ENCODE measurements at places on chromosomes 12 and 14.
A peak's percentile ranks its signal among the peaks of the same experiment; 100 is the strongest.

DNA sequence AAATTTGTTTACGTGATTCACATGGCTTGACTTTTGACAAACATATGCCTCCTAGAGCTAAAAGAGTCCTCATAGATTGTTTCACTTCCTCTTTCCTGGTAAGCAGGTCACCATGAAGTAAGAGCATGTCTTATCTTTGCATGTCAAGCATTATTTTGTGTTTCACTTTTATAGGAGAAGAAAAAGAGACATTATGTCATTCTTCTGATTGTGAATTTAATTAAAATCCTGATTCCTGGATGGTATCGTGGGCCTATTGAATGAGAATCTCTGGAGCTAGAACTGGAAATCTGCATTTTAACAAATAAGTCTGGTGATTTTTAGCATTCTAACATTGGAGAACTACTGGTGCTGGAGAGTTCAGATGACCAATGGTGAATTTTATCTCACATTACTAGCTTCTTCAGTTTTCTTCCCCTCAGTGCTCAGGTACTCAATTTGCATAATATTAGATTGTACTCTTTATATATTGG is 218.6 kb upstream of the ATP2B1 start:
- DNase-seq: no peak

GRCh38 chr12:44876544-44877410 is 662 bp upstream of the NELL2 start:
- DNase-seq: peak; percentile 8

GRCh38 chr12:39224971-39225370 is 217.9 kb downstream of the KIF21A start:
- peak; percentile 32 for DNase-seq

- DNase-seq: no peak
Observed at GRCh38 chr14:33805593-33805992, 145.3 kb downstream of the EGLN3 start.

- DNase-seq: peak; percentile 82
Observed at GRCh38 chr12:57865084-57865751, 18.7 kb upstream of the CTDSP2 start.

DNA sequence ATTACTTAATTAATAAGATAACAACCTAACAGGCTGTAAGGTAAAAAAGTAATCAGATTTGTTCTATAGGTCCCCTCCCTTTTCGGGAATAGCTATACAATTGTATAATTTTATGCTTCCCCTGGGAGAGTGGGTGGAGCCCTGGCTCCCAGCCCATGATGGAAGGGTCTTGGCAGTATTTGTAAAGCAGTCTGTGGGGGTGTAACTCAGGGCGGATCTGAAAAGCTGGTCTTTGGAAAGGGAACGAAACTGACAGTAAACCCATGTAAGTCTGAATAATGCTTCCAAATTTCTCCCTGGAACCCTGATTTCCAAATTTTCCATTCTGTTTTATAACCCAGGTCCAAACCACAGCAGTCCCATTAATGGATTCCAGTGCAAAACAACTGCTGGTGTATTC is 110.4 kb downstream of the DAD1 start:
- DNase-seq: no peak

DNA sequence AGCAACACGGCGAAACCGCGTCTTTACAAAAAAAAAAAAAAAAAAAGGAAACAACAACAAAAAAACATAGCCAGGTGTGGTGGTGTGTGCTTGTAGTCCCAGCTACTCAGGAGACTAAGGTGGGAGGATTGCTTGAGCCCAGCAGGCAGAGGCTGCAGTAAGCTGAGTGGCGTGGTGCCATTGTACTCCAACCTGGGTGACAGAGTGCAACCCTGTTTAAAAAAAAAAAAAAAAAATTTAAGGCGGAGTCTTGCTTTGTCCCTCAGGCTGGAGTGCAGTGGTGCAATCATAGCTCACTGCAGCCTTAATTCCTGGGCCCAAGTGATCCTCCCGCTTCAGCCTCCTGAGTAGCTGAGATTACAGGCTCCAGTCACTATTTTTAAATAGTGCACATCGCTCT is 18.2 kb upstream of the FIGNL2 start:
- no peak for DNase-seq

DNA sequence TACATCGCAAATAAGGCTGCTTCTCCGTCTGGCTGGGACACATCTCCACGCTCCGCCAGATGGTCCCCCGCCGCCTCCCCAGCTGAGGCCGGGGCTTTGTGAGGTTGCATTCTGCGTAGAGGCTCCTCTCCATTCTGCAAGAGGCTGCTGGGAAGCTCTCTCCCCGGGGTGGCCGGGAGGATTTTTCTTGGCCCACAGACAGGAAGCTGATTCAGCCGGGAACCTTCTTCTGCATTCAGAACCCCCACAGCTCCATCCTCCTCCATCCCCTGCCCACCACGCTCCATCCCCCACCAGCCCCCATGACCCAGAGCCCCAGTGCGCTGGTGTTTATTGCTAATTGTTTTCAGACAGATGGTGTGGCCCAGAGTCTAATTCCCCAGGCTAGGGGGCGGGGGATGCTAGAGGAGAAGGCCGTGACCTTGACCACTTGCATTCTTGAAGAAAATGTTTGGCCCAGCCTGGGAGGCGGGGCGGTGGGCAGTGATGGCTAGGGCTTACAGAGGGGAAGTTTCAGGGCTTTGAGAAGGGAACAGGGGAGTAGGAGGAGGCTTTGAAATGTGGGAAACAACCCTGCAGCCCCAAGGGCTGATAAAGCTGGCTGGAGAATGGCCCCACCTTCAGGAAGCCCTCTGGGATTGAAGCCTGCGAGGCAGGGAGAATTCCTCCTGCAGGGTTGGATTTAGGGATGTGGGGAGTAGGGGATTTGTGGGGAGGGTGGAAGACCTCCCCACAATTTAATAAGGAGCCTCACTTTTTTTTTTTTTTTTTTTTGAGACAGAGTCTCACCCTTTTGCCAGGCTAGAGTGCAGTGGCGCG is 88.5 kb upstream of the NCOR2 start:
- DNase-seq: peak; percentile 98

DNA sequence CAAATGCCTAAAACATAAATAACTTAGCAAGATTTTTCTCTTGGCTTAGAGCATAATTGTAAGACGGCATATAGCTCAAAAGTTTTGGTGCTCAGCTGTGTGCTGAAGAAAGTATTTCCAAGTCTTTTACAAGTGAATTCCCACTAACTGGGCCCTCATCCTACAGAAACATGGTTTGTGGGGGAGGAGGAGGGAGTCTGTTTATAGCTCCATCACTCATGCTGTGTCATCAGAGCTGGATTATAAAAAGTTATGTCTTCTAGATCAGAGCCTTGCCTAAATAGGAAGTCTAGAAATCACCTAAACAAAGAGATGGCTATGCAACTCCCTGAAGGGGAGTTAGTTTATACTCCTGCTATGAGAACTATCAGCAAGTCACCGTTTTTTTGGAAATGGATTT is 65.9 kb upstream of the OTOGL start:
- peak; percentile 91 for DNase-seq

DNA sequence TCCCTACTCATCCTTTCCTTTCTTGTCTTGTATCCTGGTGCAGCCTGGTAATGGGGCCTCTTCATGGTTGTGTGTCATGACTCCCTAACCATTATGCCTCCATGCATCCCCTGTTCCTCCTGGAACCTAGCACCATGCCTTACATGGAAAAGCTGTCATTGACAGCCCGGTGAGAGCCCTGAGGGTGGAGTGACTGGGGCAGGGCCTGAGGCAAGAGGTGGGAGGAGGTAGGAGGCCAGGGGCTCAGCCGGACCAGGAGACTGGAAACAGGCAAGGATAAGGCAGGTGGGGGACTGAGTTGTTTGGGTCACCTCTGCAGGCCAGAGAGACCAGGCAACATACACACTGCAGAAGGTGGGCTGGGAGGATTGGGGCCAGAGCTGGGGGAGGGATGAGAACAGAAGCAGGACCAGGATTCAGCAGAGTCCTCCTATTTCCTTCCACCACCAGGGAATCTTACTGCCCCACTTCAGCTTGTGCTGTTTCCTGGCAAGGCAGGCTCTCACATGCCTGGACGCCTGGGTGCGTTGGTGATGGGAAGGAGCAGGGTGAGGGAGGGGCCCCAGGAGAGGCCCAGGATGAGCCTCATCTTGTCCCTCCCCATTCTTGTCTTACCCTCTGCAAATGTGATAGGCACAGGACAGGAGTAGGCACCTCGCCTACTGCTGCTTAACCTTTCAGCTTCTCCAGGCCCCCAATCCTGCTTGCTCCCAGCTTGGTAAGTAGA is at the start of gene LTB4R2:
TSS of gene LTB4R2 (plus strand) at position 603 of the 727 bp plus-strand sequence. CDS start 525 bp downstream, outside the sequence.
- DNase-seq: no peak

GRCh38 chr14:39860596-39861228 is 428.5 kb upstream of the FBXO33 start:
- DNase-seq: no peak

DNA sequence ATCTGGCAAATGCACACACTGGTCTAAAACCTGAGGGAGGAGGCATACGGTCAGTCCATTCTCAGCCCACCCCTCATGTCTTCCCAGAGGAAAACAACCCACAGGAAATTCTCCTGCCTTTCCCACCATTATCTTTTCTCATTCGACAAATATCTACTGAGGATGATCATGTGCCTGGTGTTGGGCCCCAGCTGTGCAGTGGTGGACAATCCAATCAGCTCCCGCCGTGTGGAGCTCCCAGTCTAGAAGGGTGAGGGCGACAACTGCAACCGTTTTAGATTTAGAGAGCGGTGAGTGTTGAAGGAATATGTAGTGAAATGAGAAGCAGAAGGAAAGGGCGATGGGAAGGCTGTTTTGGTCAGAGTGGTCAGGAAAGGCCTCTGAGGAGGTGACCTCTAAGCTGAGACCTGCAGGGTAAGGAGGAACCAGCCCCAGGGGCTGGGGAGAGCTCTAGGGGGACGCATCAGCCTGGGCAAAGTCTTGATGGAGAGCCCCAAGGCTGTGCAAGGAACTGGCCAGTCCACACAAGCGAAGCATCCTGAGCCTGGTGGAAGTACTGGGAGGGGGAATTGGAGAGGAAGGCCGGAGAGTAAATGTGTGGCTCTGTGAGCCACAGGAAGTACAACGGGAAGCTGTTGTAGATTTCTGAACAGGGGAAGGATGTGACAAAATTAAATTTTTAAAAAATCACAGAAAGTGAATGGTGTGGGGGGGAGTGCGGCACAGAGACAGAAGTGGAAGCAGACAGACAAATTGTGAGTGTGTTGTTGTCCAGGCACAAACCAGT is 192.8 kb downstream of the NTF3 start:
- no peak for DNase-seq

- DNase-seq: peak; percentile 81
Observed at GRCh38 chr12:116540622-116541152, 18.5 kb upstream of the MAP1LC3B2 start.

- DNase-seq: peak; percentile 97
Observed at GRCh38 chr14:20613094-20614037, 22.2 kb upstream of the RNASE12 start.

GRCh38 chr12:119592232-119592631 is 1.3 kb upstream of the TMEM233 start:
- DNase-seq: no peak

DNA sequence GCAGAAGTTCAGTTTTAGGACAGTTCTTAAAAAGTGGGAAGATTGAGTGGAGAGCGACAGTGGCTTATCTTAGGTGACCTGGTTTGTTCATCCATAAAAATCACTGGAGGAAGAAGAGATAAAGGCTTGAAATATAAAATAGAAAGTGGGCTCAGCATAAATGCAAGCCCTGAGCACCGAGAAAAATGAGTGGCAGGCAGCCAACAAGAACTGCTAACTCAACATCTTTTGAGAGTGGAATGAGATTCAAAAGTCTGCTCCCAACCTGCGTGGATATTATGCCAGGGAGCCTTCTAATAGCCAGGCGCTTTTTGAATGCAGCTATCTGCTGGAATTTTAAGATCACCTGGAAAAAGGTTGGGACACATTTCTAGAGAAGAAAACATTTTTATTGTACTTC is 666.5 kb downstream of the FLRT2 start:
- DNase-seq: no peak

- no peak for DNase-seq
Observed at GRCh38 chr14:102408724-102409123, 46.0 kb downstream of the TECPR2 start.

DNA sequence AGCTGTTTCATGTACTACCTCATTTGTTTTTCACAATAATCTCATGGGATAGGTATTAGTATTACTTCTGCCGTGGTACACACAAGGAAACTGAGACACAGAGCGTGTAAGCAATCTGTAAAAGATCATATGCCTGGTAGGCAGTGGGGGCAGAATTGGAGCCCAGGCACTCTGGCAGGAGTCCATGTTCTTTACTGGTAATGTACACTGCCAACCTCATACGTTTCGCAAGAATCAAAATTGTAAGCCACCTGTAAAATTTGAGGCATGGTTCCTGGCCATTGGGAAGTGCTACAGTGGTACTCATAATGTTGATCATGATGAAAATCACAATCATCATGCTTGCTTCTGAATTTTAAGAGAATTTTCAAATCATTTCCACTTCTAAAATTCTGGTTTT is 40.7 kb downstream of the TMTC1 start:
- no peak for DNase-seq

GRCh38 chr14:22560662-22561365 is 28.2 kb downstream of the DAD1 start:
- DNase-seq: no peak

- peak; percentile 96 for DNase-seq
Observed at GRCh38 chr12:27331291-27331926, 1.2 kb upstream of the BMAL2 start.

DNA sequence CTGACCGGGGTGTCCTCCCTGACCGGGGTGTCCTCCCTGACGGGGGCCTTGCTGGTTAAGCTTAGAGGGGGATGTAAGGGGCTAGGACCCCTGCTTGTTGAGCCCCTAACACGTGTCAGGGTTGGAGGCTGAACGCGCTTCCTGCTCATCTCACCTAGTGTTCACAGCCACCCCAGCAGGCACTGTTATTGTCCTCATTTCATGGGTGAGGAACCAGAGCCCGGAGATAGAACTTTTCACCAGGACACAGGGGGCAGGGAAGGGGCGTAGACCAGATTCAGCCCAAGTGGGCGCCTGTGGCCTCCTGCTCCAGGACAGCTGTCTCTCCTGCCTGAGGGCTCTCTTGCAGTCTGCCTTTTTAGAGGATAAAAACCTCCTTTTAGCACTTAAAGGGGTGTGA is 236.3 kb downstream of the GLT1D1 start:
- DNase-seq: no peak

DNA sequence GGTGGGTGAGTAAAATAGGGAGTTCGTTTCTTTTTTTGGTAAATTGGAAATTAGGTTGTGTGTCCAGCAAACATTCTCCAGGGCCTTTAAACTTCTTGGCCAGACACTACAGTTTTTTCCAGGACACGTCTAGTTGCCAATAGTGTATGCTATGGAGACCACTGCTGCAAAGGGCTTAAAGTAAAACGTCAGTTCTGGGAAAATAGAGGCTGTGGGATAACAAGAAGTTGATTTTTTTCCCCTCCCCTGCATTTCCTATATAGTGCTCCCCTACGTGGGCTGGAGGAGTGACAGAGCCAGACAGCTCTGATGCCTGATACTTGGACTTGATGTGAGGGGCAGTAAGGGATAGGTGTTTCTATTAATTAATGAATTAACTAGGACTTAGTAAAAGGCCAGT is 2.4 kb downstream of the ACVR1B start:
- DNase-seq: no peak

DNA sequence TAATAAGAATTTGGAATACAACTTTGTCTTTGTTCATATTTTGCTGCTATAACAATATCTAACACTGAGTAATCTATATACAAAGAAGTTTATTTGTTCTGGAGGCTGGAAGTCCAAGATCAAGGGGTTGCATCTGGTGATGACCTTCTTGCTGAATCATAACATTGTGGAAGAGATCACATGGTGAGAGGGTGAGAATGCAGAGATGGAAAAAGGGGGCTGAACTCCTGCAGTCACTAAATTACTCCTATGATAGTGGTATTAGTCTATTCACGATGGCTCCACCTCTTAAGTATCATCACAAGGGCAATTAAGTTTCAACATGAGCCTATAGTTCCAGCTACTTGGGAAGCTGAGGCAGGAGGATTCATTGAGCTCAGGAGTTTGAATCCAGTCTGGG is 4.5 kb upstream of the AKAP6 start:
- peak; percentile 22 for DNase-seq
